ENCODE measurements at places on chromosomes 2 and 18.

GRCh38 chr2:26144953-26145680 lies 27.8 kb upstream of the GAREM2 start:
- peak; percentile 64 for DNase-seq

DNA sequence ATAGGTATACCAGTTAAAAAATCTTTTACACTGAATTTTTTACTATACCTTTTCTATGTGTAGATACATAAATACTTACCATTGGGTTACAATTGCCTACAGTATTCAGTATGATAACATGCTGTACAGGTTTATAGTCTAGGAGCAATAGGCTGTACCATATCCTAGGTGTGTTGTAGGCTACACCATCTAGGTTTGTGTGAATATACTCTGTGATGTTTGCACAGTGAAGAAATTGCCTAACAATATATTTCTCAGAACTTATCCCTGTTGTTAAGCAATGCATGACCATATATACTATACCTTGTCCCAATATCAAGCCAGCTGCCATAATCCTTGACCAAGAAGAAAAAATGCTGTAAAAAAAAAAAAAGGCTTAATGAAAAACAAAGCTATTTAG lies 114.5 kb downstream of the PIGN start:
- DNase-seq, result no peak

DNA sequence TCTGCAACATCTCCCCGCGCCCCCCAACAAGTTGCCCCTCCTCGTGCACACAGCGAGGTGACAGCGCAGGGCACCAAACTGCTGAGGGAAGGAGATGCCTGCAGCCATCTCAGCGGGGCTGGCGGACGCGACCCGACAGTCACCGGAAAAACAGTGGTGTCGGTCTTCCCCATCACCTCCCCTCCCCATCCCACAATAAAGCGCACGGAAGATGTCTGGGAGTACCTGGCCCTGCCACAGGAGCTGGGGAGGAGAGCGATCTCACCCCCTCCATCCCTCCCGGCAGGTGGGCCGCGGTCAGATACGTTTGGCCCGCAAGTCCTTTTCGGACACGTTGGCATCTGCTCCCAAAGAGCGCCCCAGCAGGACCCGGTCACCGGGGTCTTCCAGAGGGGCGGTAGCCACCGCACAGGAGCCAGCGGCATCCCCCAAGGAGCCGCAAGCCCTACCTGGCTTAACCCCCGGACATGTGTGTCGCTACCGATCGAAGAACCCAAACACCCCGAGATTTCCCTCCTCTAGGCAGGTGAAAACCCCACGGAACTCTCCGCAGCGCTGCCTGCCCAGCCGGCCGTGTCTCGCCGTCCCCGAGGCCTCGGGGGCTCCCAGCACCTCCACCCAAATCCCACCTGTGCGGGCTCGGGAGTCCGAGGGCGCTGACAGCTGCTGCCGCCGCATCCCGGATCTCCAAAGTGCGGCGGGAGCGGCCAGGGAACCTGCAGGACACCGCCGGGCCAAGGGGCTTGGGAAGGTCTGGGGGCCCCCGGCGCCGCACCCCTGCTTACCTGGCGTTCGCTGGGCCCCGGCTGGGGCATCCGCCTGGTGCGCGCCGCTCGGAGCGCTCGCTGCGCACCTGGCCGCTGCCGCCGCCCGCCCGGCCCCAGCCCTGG lies 657 bp downstream of the ATP8B1 start:
- DNase-seq, result no peak

DNA sequence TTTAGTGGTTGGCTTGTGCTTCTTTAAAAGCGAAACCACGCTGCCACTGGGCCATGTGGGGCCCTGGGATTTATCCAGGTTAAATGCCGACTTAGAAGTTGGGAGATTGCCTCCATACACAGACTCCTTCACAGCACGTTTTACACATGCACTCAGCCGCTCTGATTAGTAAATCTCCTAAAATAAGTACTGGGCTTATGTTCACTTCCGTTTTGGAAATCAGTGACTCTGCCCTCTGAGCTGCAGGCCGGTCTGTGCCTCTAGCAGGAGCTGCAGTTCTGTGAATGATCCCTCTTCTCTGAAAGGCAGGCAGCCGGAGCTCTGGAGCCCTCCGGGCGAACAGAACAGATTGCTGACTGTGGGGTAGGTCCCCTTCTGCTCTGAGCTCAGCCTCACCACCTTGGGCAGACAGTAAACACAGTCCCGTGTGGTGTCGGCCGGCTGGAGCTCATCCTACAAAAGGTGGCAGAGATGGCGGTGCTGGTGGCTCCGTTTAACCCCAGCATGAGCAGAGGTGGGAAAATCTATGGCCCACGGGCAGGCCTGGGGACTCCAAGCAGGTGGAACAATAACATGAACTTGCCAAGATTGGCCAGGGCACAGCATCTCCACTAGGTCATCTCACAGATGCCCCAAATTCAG lies 9.8 kb upstream of the RAB17 start:
- DNase-seq, result no peak

DNA sequence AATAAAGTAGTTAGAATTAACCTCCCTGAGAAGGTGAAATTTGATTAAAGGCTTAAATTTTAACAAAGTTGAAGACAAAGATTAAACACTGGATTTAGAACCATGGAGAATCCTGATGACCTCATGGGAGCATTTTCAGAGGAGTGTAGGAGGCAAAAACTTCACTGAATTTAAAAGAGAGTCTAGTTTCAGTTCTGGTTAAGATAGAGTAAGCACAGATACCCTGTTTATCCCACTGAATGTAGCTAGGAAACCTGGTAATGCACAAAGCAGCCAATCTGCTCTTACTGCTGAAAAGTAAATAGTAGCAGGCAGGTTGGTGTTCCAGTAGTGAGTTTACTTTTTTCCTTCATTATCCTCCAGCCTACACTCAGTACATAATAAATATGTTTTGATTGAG lies 654.9 kb upstream of the SYT4 start:
- DNase-seq, result no peak

DNA sequence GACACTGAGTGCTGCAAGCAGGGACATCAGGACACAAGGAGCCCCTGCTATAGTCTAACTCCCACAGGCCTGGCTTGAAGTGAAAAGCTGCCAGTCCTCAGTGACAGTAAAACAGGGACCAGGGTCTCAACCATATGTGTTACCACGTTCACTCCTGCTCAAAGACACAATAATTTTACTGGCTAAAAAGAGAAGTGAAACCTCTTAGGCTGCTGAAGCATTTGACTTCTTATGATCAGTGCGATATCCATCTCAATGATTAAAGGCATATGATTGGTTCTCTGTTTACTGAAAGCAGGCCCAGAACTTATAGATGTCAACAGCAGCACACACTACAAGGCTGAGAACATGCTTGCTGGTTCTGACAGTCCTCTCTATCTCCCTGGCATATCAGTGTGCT lies 129.8 kb upstream of the LMAN1 start:
- DNase-seq, result no peak

GRCh38 chr18:58911766-58912165 lies 47.1 kb downstream of the ZNF532 start:
- DNase-seq, result no peak

GRCh38 chr2:164150604-164151003 lies 414.8 kb upstream of the FIGN start:
- no peak for DNase-seq

DNA sequence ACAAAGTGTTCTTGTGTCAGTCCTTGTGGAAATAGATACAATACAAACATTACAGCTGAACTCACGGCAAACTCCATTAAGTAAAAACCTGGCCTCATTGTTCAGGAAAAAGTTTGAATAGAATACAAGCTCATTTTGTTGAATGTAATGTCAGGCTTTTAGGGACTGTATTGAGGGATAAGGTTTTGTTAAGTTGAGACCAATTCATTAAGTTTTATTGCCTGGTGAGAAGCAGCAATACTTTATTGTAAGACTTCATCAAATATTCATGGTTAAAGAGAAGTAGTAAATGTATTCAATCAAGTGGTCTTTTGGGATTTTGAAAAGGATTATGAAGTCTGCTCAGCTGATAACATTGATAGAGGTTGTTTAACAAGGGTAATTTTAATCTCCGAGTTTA lies 35.4 kb upstream of the METAP1D start:
- DNase-seq, result no peak

- no peak for DNase-seq
These were observed 2.2 kb upstream of the SERPINB12 start for GRCh38 chr18:63539904-63540510.

GRCh38 chr18:63783394-63783793 lies 8.2 kb downstream of the SERPINB7 start:
- DNase-seq, result peak; percentile 25

- DNase-seq, result no peak
These were observed 119.7 kb downstream of the RDH14 start for GRCh38 chr2:18440777-18441176.

GRCh38 chr2:36858551-36859365 lies 107.6 kb downstream of the STRN start:
- no peak for DNase-seq

DNA sequence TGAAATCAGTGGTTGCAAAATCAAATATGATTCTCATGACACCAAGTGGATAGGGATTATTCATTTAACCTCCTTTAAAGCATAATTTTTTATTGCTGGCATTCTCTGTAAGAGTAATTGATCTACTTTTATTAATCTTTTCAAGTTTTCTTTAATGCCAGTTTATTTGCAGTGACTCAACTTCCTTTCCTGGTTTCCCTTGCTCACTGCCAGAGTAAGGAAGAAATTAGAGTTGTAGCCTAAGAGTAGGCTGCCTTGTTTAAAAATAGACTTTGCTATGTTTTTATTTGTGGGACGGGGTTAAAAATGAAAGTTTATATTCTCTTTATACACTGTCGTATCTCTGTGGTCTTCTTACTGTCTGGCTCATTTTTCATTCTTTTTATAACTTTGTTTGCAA lies 148.6 kb downstream of the WDR7 start:
- DNase-seq, result no peak

GRCh38 chr2:76958749-76959148 lies 563.4 kb downstream of the LRRTM4 start:
- DNase-seq, result no peak

DNA sequence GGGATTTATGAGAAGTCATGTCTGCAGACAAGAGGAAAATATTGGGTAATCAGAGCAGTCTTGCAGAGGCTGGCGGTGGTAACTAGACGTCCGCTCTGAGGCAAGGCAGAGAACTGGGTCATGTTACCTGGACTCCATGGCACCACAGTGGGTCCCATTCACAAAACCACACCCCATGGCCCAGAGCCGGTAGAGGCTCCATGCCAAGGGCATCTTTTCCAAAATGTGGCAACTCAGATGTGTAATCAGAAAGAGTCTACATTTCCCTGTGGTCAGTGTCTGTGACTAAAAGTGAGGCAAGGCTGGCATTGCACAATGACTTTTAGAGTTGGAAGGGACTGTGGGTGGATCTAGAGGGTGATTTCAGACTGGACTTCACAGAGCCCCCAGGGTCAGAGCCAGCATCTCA lies 113.1 kb downstream of the MREG start:
- DNase-seq, result no peak

DNA sequence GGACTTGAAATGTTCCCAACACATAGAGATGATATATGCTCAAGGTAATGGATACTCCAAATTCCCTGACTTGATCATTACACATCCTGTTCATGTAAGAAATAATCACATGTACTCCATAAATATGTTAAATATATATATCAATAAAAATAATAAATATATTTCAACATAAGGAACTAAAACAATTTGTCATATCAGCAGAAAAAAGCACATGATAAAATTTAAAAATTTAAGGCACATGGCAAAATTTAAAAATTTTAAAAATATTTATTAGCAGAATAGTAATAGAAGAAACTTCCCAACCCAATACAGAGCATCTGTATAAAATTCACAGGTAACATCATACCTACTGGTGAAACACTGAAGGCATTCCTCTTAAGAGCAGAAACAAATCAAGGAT lies 109.6 kb upstream of the KYNU start:
- no peak for DNase-seq

- no peak for DNase-seq
These were observed 257.7 kb upstream of the COPS8 start for GRCh38 chr2:236827997-236828396.

DNA sequence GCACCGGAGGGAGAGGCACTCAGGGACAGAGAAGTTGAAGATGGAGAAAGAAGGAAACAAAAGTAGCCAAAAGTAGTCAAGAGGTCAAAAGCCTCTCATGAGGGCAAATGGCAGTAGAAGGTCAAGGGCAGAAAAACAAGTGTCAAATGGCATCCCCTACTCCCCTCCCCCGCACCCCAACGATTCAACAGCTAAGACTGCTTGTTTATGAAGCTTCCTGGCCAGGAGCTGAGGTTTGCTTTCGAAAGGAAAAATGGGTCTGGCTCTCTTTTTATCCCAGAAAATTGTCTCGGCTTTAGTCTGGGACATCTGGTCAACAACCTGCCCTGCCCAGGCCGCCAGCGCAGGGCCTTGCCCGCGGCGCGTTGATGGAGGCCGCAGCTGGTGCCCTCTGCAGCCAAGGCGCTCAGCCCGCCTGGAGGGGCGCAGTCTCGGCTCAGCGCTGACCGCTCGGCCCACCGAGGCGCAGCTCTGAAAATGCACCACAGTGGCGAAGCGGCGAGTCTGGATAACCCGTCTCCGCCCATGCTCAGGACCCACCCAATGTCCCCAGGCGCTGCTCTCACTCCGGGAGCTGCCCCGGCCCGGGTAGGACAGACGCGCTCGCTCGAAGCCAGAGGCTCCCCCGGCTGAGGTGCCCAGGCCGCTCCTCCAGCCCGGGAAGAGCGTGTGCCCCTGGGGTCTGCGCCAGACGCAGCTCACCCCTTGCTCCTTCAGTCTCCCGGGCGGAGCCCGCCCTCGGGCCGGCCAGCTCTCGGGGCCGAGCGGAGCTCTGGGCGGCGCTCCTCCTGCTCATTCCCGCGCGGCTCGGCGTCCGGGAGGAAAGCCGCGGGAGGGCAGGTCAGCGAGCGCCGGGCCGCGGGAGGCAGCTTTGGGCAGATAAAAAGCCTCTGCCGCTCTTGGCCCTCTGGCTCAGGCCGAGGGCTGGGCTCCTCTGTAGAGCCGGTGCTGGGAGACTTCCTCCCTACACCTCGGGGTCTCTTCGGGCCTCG lies 1.8 kb upstream of the TBR1 start:
- DNase-seq, result peak; percentile 51

- DNase-seq, result no peak
These were observed 48.2 kb downstream of the LONRF2 start for GRCh38 chr2:100274076-100274475.

- DNase-seq, result no peak
These were observed 108.0 kb downstream of the SGPP2 start for GRCh38 chr2:222532315-222532714.

GRCh38 chr18:76461692-76462325 lies 33.2 kb downstream of the ZNF516 start:
- no peak for DNase-seq

GRCh38 chr18:60215432-60215831 lies 157.1 kb downstream of the MC4R start:
- no peak for DNase-seq

DNA sequence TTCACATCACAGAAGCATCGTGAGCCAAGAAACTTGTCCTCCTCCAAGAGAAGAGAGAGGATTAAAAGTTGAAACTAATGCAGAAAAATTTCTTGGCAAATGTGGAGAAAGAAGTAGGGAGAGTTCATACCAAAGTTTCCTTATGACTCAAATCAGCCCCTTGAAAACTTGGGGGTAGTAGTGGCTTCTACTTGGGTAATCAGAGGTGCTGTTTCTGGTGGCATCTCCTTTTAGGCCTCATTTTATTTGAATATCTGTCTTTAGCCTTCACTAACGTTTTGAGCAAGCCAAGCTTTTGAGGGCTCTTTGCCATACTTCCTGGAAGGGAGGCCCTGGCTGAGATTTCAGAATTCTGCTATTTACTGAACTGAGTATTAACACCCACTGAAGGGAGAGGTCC lies 515.3 kb upstream of the MEX3C start:
- DNase-seq, result no peak

GRCh38 chr18:23972453-23972852 lies 42.1 kb upstream of the TTC39C start:
- DNase-seq, result no peak

GRCh38 chr2:85583667-85584353 lies 421 bp upstream of the VAMP5 start:
- no peak for DNase-seq
